Thyroid gland (tissue), 4 donors: ENCODE measurements at places on chromosomes 7 and 10. TPM values are rescaled to one million over a fixed set of nuclear protein-coding genes. Genes with fewer than 3 reads are reported as not detected.

DNA sequence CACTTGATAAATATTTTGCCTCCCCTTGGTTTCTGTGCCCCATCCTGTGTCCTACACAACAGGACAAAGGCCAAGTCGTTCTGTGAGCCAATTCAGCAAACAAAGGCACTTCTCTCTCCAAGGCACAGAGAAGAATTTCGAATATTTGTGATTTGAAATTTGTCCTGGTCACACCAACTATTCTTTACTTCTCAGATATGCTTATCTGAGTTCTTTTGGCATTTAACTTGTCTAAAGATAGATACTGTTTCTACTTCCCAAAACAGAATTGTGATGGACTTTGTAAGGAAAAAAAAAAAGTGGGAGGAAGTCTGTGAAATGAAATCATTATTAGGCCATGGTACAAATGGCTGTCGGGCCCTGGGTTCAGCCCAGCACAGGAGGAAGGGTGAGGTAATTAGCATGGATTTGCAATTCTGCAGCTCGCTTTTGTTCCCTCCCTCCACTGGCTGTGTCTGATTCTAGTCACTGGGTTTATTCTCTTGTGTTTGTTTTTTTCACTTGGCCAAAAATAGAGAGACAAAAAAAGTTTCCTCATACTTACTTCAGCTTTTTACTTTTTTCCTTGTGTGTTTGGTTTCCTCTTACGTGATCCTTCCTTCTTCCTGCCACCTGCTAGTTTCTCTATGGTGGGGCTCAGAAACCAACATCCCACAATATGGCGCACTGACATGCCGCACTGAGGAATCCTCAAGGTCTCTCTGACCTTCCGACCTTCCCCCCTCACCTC is 108.2 kb upstream of the MKLN1 start:
- no peak for DNase-seq

DNA sequence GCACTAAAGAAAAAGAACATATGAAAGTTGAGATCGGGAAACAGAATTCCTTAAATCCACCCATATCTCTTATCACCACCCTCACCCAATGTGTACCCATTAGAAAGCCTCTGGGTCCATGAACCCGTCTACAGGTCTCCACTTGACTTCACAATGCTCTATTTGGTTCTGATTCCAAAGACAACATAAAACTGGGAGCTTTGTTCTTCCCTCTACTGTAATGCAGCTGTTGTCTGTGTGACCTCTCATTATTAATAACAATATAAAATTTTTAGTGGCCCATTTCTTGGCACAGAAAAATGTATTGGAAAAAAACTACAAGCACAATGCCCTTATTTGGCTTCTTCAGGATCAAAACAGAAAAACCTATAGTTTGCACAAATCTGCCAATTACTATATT is 30.0 kb downstream of the DOCK4 start:
- no peak for DNase-seq

GRCh38 chr10:102727037-102727818 is 12.8 kb downstream of the SFXN2 start:
- DNase-seq, result no peak

GRCh38 chr7:79090543-79090942 is 362.9 kb downstream of the MAGI2 start:
- DNase-seq, result no peak

GRCh38 chr7:31488562-31489203 is 25.2 kb upstream of the ITPRID1 start:
- peak; percentile 6 for DNase-seq

- DNase-seq, result no peak
Measured at GRCh38 chr10:3412071-3412582, 239.5 kb upstream of the PITRM1 start.

GRCh38 chr10:79245539-79246208 is 101.6 kb upstream of the PPIF start:
- DNase-seq, result no peak

DNA sequence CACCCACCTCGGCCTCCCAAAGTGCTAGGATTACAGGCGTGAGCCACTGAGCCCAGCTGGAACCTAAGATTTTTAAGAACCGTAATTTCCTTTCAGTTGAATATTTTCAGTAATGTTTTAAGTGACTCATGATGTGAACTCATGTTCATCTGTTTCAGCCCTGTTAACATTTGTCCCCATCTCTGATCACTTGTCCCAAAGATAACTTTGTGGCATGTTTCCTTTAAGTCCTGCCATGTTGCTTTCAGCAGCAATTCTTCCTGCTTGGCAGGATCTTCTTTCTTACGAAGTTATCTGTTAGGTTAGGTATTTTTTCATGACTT is 19.3 kb downstream of the ZRANB1 start:
- DNase-seq, result no peak

GRCh38 chr10:47047577-47048525 is 136.6 kb downstream of the PTPN20 start:
- DNase-seq, result peak; percentile 78

DNA sequence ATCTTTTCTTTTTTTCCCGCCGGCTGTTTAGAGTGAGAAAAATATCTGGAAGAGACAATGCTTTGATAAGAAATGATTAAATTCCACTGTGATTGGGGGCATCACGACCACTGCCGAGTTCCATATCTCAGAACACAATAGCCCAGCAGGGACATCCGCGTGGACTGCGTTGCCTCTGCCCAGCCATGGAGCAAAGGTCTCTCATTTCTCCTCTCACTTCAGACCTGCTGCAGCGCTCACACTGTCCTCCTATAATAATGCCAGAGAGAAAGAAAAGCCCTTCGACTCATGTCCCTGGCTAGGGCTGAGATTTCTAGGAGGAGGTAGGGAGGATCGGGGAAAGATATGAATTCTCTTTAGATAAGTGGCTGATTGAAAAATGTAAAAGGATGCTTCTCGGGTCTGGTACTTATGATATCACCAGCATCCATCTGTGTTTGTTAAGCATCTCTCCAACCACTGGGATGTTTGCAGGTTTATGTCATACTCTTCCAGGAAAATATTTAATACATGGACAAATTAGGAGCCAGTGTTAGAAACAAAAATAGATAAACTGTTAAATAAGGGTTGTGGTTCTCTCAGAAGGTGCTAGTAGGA is 472.9 kb upstream of the AKR1E2 start:
- DNase-seq, result peak; percentile 8

GRCh38 chr10:125148528-125148927 is 11.8 kb downstream of the CTBP2 start:
- DNase-seq, result no peak

DNA sequence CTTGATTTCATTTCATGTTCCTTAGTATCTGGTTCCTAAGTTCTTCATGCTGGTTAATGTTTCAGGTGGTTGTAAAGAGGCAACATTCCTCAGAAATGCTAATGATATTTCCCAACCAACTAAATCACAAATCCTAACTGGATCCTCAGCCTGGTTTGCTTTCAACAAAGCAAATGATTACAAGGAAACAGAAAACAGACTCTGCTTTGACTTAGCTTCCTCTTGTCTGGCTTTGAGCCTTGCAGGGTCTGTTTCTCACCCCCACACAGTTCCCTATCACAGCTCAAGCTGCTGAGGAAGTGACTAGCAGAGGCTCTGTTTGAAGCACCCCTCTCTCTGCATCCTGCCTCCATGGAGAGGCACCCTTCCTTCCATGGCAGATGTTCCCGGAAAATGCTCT is 130.2 kb upstream of the CTTNBP2 start:
- no peak for DNase-seq

GRCh38 chr7:41131956-41132355 is 570.9 kb downstream of the INHBA start:
- DNase-seq, result no peak

GRCh38 chr7:8343556-8343955 is 81.6 kb upstream of the ICA1 start:
- DNase-seq, result no peak

DNA sequence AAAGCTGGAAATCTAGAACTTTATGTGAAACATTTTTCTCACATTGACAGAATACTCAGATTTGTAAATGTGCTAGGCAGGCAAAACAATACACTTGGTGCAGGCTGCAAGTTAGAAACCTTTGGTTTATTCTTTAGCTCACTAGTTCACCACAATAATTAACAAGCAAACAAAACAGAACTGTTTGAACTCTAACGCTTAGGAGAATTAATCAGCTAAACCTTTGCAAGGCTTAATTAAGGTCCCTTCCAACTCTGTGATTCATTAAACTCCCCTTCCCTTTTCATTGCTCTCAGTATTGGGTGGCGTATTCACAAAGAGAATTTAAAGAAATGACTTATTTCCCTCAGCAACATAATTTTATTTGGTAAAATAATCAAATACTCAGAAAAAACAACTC is 99.0 kb downstream of the PON1 start:
- DNase-seq, result no peak

DNA sequence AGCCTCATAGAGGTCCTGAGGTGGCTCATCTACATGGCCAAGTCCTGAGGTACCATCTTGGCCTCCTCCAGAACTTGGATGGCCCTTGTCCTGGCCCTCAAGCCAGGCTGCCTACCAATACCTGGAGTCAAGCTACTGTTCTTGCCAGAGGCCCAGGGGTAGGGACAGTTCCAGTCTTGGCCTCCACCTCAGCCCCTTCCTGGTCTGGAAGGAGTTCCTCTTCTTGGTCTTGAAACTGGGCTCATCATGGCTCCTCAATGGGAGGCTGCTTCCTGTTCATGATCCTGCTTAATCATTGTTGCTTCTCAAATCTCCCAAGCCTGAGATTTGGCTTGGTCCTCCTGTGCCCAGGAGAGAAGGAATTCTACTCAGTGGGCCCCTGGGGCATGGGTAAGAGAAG is 3.9 kb downstream of the HPS6 start:
- DNase-seq, result no peak

- no peak for DNase-seq
Measured at GRCh38 chr10:15058689-15059088, 14.9 kb downstream of the OLAH start.

- peak; percentile 80 for DNase-seq
Measured at GRCh38 chr10:101000127-101000914, 713 bp downstream of the LZTS2 start.

- DNase-seq, result no peak
Measured at GRCh38 chr10:99920486-99920885, 89.3 kb downstream of the DNMBP start.

The GRID2IP gene
- 0.46 TPM for total RNA-seq

The AOAH gene
- 11.9 TPM for total RNA-seq

The AMZ1 gene
- total RNA-seq, result not detected

The PIP gene
- not detected for total RNA-seq

The NYAP1 gene
- 1.3 TPM for total RNA-seq

The NKX1-2 gene
- not detected for total RNA-seq

The UBE2D4 gene
- total RNA-seq, result 32.5 TPM
